T-helper 2 cell treated with Interferon-gamma antibody and Interleukin-4, amounts not matched to agents 5 μg/mL and 100 μg/mL, for 36 hours (primary cell): ENCODE measurements at places on chromosomes 1 and 21.
A peak's percentile ranks its signal among the peaks of the same experiment; 100 is the strongest.

GRCh38 chr21:42013931-42014330, 3.8 kb upstream of the ZBTB21 start:
- DNase-seq = no peak

DNA sequence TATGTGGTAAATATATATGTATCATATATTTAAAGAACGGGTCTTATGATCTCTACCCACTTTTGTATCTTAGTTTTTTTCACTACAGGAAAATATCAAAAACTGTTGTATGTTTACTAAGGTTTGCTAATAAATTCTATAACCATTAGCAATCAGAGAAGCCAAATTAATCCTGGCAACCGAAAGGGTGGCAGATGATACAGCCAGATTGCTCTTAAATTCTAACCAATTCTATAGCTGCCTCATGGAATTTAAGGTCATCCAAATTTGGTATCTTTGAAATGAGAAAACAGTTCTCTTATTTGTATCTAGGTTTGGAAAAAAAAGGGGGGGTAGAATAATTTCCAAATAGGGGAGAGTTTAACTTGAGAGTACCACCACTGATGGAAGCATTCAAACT, 591.2 kb downstream of the SMYD3 start:
- DNase-seq = no peak

GRCh38 chr1:153796786-153797659, 21.8 kb downstream of the SLC27A3 start:
- peak; percentile 64 for DNase-seq

DNA sequence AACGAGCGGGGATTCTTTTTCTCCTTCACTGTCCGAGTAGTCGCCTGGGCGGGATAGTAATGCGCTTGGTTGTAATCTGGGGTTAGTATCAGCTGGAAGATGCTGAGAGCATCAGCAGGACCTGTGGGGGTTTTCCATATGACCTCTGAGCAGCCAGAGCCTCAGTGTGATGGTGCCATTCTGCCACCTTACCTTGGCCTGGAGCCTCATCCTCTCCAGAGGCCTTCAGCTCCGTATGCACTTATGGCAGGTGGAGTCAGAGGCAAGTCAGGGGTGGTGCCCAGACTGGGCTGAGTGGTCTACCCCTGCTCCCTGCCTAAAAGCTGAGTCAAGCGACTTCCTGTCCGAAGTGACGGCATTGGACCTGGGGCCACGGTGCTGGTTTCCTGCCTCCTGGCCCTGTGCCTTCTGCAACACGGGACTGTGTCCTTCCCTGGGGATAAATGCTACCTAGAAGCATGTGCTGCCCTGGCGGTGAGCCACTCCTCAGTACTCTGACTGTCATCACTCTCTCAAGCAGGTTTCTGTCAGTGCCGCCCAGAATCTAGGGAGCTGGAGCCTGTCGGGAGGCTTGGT, 24.7 kb downstream of the TENT5C start:
- DNase-seq = no peak

GRCh38 chr1:223876590-223876989, 30.8 kb upstream of the TP53BP2 start:
- no peak for DNase-seq

- no peak for DNase-seq
These were observed 44.2 kb downstream of the RAB3B start for GRCh38 chr1:51946300-51946699.

DNA sequence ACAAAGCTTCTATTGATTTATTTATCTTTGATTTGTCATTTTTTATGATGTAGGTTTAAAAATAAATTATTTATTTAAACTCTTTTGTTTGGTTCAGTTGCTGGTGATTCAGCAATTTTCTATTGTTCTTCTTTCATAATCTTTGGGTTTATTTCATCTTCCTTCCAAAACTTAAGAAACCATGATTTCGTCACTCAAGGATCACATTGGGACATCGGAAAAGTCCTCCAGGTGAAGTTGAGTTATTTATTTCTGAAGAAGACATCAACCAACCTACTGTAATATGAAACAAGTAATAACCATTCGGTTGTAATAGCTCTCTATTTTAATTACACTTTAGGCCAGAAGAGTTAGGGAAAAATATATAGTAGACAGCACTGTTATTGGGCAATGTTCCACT, 23.0 kb upstream of the WLS start:
- DNase-seq = no peak

DNA sequence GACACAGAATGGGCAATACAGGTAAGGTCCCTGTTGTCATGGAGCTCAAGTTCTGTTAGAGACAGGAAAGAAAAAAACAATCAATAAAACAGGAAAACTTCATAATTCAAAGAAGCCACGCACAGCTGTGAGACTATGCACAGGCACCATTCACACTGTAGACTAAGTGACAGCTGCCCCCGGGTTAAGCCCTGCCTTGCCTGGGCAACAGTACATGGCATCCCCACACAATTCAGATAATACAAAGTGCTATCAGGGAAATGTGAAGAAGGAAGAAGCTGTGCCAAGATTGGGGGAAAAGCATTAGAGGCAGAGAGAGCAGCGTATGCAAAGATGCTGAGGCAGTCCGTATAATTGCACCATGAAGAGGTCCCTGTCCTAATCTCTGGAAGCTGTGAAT, 9.0 kb upstream of the KCNE2 start:
- no peak for DNase-seq

DNA sequence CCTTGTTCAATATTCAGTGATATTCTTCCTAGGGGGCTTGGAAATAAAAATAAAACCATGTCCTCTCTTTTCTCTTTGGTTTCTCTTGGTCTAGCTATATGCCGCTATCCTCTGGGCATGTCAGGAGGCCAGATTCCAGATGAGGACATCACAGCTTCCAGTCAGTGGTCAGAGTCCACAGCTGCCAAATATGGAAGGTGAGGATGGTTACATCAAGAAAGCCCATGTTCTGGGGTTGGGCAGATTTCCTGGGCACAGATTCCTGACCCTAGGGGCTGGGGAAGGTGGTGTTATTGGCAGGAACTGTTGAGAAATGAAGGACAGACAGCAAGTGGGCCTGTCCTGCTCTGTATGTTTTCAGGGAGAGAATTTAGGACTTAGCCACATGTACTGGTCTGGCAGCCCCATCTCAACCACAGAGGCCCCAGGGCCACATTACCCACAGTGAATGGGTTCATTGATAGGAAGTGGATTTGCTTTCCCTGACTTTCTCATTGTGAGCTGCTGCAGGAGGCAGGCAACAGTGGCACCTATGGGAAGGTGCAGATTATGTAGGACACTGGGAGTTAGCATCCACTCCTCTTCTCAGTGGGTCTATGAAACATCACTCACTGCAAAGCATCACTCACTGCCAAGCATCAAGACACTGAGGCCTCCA, 37.4 kb upstream of the HSD17B7 start:
- DNase-seq = no peak
